ENCODE measurements at places on chromosomes 2 and 18.

DNA sequence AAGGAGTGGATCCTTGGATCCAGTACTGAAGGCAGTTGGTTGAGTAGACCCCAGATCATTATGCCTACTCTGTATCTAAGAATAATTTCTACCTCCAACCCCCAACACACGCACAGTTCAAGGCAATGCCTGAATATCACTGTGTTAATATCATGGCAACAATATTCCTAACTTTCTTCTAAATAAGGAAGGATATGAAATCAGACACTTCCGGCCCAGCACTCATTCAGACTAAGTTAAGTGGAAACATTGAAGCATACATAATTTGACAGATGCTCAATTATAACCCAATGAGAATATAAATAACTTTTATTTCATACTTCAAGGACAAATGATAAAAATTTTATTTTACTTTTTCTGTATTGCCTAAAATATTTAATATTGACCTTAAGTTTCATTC, 153.6 kb upstream of the COL3A1 start:
- DNase-seq: no peak

DNA sequence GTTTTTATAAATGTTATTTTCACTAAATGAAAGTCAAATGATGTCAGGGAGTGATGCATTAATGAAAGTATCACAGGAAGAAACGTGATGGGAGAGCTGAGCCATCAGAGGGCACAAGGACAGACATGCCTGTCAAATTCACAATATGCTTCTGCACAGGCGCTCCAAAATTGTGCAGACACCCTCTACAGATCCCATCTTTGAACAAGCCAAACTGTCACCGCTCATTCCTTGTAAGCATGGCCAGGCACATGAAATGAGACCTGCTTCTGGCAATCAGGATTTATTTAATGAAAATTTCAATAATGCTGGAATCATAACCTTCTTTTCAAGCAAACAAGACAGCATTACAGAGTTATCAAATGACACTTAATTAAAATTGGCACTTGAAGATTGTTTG, 20.4 kb upstream of the FSHR start:
- no peak for DNase-seq

DNA sequence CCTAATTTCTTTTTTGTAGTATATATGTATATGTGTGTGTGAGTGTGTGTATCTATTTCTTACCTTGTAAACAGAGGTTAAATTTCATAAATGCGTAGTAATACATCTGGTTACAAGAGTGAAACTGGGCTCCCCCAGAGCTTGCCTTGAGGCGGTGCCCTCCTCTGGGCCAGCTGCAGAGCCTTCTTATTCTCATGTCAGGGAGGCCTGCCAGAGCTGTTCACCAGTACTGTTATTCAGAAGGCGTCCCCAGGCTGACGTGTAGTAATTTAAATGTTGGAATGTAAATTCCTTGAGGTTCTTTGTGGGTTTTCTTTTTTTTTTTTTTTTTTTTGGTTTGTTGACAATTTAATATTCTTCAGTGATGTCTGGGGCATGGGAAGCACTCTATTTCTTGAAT, 11.2 kb downstream of the COPS8 start:
- DNase-seq: no peak

GRCh38 chr2:203673933-203674332, 32.5 kb upstream of the CD28 start:
- DNase-seq: no peak

GRCh38 chr2:44186810-44187209, 18.1 kb downstream of the PPM1B start:
- no peak for DNase-seq

DNA sequence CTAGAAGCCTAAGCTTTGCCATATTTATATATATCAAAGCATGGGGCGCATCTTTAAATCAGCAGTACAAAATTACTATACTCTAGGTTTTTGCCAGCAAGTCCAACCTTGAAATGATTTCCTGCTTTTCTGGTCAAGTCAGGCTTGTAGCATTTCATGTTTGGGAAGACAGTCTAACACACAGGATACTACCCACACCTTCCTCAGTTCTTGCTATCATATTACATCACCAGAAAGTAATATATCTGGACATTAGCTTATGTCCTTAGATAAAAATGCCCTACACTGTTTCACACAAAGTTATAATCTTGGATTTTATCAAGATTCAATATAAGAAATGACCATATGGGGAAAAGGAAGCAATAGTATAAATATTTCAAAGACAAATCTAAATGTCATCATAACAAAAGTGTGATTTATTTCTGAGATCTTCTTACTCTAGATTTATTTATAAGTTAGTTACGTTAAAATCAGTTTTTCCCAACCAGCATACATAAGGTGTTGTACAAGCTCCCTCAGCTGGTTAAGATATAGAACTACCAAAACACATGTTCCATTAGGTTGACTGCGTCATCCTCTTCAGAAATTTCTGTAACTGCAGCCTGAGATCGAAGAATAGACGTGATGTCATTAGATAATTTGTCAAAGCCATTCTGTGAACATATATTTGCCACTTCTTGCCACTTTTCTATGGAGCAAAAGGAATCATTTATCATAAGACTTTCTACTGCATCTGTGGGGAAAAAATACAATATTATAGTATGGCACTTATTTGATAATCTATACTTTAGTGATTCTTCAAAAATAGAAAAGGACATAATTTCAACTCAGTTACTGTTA, 56.6 kb downstream of the CLHC1 start:
- DNase-seq: no peak

DNA sequence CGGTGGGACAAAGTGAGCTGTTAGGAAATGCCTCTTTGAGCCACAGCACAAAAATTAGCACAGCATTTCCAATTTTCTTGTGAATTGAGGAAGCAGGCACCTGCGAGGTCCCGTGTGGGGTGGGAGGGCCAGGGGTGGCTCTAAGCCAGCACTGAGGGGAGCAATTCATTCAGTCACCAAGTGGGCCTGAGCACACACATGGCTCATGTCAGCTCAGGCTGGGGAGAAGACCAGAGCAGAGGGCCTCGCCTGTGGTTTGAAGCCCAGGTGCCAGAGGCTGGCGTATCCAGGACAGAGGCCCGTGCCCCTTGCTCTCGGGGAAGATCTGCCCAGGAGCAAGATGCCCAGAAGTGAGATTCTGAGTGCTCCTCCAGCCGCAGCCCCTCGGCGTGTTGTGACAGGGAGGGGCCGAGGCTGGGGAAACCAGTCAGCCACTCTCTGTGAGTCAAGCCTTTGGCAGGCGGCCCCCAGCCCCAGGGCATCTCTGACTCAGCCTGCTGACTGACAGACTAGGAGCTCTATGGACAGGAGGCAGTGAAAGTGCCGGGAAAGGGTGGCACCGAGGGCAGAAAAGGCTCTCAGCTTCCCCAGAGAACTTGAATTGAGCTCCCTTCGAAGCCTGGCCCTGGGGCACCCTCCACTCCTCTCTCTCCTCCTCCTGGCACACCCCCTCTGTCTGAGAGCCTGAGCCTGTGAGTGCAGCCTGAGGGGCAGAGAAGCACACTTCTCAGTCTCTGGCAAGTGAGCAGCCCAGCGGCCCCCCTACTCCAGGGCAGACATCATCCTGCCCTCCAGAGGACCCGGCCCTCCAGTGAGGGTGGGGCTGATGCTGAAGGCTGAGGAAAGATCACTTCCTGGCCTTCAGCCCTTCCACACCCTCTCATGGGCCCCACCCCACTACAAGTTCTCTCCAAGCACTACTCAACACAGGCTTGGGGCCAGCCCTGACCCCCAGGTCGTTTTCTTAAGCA, 32.3 kb downstream of the CYP26B1 start:
- DNase-seq: peak; percentile 89

GRCh38 chr18:36101943-36102342, 27.2 kb downstream of the SLC39A6 start:
- no peak for DNase-seq

DNA sequence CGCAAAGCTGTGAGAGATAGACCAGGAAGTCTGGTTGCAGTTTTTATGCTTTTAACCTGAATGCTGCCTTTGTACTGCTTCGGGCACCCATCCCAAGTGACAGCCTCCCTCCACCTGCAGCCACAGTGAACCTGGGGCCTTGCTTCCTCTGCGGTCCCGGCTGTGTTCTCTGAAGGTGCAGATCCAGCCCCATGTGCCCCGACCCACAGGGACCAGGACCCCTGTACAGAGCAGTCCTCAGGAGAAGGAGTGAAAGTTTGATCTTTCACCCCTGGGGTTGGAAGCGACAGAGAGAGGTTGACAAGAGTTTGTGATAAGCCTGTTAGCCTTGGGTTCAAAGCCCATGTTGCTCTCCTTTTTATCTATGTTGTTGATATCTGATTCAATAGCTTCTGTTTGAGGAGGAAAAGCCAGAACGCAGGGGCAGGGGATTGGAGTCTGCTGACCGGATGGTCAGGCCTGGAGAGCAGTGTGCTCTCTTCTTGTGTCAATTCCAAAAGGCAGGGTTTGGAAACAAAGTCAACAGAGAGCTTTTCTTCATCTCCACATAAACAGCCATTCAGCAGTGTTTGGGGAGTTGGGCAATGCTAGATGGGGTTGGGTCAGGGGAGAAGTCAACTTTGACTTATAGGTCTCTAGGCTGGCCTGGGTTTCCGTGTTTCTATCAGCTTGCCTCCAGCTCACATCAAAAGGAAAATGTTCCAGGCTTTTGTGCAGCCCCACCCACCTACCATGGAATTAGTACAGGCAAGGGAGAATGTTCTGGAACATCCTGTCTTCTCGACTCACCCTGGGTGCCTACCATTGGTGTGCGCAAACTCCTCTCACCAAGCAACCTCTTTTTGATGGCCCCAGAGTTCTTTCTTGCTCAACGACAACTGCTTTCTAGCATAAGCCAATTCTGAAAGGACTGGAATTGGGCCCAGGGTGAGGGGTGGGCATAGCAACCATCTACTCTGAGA, 214.9 kb downstream of the ALPK2 start:
- no peak for DNase-seq

DNA sequence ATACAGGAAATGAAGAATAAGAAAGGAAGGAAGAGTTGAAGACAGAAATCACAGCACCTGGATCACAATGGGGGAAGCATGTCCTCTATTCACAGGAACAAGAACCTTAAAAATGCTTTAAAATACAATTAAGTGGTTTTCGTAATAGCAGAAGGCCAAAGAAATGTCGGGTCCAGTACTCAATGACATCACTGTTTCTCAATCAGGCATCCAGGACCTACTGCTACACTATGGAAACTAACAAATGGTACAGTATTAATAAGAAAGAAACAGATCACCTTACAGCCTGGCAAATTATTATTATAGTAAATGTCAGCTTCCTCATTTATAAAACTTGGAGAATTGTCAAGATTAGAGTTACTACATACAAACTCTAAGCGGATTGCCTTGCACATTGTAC, 15.8 kb downstream of the HNRNPLL start:
- DNase-seq: no peak

- DNase-seq: no peak
Measured at GRCh38 chr2:185894223-185894622, 155.6 kb downstream of the FSIP2 start.

GRCh38 chr18:50742952-50743351, 76.9 kb downstream of the MRO start:
- DNase-seq: no peak

GRCh38 chr18:22791310-22791610, 141.9 kb upstream of the RBBP8 start:
- no peak for DNase-seq

GRCh38 chr2:161306919-161307318, 1.3 kb upstream of the PSMD14 start:
- DNase-seq: no peak
